Effector CD4-positive, alpha-beta T cell (primary cell): ENCODE measurements at places on chromosomes 3 and 15.
A peak's percentile ranks its signal among the peaks of the same experiment; 100 is the strongest.

DNA sequence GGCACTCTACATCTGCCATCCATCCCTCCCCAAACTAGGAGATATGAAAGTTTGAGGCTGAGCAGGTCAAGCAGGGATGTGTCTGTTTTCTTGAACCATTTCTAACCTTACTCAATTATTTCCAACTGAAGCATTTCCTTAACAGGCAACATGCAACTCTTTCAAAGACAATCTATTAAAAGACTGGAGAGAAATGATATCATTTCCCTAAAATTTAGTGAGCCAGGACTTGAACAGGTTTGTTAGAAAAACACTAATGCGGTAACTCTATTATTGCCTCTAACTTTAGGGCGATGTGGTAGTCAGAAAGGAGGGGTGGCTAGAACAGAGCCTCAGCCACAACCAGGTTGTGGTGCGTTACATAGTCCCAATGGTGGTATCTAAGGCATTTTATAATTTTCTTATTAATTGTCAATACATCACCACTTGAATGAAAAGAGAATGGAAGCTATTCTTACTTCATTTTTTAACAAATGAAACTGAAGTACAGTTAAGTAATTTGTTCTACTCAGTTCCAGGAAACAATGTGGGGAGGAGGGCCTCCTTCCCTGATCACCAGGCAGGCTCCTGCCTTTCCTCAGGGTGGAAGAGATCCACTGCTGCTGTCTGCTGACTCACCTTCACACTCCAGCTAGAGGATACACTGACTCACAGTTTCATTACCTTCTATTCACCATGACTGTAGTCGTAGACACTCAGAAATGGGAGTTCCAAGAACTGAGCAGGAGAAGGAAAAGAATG lies 22.8 kb downstream of the MYO1E start:
- DNase-seq, result no peak

DNA sequence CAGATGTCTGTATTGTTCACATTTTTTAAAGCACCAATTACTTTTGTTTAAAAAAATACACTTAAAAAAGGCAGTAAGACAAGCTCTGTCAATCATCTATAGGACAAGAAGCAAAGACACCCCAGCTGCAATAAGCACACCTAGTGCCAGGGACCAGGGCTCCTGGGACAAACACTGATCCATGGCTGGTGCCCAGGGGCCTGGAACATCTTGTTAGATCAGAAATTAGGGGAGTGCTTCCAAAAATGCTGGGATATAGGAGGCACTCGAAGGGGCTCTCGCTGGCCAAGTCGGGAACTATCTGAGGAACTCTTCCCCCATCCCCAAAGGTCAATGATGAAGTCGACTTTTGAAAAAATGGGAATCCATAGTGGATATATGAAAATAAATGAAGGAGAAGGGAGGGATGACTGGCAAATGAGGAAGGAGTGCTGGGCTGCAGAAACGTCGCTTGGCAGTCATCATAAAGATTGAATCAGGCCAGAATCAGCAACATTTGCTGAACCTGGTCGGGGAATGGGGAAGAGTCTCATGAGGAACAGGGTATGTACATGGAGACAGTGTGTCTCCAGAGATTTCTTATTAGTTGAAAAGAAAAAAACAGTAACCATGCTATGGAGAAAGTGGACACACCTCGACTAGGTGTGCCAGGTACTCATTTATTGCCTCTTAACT lies 28.5 kb downstream of the TSPAN3 start:
- DNase-seq, result no peak

GRCh38 chr15:81337713-81338157 lies 13.8 kb upstream of the STARD5 start:
- no peak for DNase-seq

DNA sequence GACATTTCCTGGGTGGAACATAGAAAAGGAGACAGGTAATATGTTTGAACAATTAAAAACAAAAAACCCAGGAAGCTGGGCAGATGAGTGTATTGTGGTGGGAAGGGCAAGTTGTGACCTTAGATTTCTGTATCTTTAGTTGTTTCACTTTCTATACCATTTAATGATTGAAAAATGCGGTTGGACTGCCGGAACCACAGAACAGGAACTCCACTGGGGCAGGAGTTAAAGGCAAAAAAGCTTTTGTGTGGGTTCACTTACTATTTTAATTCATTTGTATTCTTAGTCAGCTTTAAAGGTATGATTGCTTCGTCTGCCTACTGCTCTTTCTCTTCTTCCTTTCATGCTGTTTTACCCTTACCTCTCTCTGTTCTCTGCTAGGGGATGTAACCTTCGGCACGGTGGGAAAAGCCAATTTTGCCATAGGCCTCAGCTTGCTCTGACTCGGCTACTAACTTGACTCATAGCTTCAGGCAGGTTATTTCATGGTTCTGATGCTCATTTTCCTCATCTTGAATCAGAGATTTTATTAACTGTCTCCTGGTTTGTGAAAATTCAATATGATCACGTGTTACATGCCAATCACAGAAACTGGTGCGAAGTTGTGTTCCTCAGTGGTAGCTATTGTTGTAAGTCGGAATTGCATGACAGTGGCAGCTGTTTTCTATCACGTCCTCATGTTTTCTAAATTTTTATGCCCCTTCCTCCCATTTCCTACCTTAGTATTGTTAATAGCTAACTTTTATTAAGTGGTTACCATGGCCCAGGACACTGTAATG lies 1.6 kb upstream of the MCTP2 start:
- peak; percentile 10 for DNase-seq

DNA sequence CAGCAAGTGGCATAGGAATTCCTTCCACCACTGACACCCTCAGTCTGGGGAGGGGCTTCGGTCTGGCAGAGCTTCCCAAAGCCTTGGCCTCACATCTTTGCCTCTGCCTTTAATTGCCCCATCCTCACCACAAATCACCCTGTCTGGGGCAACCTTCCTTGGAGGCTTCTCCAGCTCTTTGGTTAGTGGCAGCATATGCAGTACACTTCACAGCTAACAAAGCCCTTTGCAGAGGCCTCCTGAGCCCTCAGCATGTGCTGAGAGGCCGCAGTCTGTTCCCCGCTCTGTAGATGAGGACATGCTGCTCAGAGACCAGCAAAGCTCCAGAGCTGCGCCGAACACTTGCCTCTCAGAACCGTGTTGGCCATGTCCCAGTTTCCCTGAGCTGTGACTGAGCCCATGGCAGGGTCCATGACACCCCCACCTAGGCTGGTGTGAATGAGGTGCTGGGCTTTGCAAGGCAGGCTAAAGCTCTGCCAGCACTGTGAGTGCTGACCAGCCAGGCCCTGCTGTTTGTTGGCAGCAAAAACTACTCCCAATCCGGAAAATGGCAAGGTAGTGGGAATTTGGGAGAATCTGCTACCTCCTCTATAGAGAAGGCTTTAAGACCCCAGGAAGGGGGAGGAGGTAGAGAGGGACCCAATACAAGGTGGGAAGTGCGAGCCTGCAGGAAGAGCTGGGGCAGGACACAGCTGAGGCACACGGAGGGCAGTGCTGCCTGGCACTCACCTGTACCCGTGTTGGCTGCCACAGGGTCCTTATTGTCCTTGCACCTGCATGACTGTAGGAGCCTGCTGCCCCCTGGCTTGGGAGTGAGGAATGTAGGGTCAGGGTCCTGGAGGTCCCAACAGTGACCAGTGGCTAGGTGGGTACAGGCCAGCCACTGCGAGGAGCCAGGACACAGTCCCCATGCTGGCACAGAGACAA lies 8.4 kb upstream of the KLF15 start:
- no peak for DNase-seq

DNA sequence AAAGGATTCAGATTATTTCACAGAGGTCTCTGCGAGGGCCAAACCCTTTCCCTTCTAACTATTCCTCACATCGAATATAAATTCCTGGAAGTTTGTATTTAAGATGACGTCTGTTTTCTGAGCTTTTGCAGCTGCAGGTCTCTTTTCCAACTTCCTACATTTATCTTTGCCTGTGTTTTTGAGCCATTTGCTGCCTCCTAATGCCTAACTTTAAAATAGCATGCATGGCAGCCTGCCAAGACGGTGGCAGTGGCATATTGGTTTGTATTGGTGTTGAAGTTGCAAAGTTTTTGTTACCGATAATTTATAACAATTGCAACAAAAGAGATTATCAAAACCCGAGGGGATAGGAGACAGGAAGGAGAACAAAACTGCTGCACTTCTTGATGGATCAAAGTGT lies 187.1 kb upstream of the DNAJC19 start:
- no peak for DNase-seq

GRCh38 chr15:70433586-70434324 lies 329.6 kb downstream of the UACA start:
- no peak for DNase-seq
